ENCODE measurements at places on chromosomes 6 and 20. TPM values are rescaled to one million over a fixed set of nuclear protein-coding genes. Genes with fewer than 3 reads are reported as not detected.

The CD93 gene
- 81.0 TPM for total RNA-seq

The SH3BGRL2 gene
- total RNA-seq, result 35.9 TPM

The ADGRF5 gene
- total RNA-seq, result 23.8 TPM

The SCGN gene
- not detected for total RNA-seq
